ENCODE measurements at places on chromosomes 6 and 20.

- peak; percentile 31 for DNase-seq
Measured at GRCh38 chr6:139595183-139595582, 220.7 kb upstream of the CITED2 start.

GRCh38 chr20:6870559-6870958 lies 103.1 kb downstream of the BMP2 start:
- DNase-seq: no peak

DNA sequence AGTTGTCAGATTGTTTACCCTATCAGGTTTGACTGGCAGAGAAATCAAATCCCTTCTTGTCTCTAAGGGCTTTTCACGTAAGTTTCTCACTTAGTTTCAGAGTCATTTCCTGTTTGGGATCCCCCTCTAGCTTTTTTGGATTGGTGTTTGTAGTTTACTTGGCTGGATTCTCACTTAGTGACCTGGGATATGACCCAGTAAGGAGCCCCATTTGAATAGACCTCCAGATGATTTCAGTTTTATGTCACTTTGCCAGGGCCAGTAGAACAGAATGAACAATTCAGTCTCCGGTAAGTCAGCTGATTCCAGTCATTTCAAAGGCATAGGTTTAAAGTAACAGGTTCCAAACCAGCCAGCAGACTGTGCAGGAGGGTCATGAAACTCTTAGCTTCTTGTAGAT lies 8.2 kb downstream of the FAM135A start:
- DNase-seq: no peak

DNA sequence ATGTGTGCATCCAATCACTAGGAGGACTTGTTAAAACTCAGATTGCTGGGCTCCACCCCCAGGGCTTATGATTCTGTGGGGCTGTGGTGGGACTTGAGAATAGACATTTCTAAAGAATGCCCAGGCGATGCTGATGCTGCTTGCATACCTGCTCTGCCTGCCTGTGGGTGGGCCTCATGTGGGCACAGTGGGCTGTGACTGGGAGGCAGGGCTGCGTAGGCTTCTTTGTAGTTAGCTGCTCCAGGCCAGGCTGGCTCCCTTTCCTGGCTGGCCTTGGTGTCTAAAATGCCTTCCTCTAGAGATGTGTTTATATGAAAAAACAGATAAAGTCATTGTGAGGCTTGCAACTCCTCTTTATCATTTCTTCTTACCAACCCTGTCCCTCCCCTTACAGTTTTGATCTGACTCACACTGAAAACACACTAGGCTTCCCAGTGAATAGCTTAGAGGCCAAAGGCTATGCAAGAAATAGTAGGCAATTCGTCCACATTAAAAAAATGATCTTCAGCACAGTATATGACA lies 495.5 kb upstream of the MAP3K7 start:
- DNase-seq: no peak

- peak; percentile 65 for DNase-seq
Measured at GRCh38 chr6:163554663-163555062, 140.1 kb downstream of the QKI start.

GRCh38 chr6:30683183-30683979 lies 3.1 kb downstream of the PPP1R18 start:
- no peak for DNase-seq

- no peak for DNase-seq
Measured at GRCh38 chr20:58723628-58723984, 31.0 kb downstream of the NPEPL1 start.

- no peak for DNase-seq
Measured at GRCh38 chr6:164227952-164228522, 813.5 kb downstream of the QKI start.

- DNase-seq: no peak
Measured at GRCh38 chr6:71908162-71908765, 21.9 kb downstream of the RIMS1 start.

- DNase-seq: no peak
Measured at GRCh38 chr20:8601542-8601912, 467.4 kb upstream of the PLCB4 start.

DNA sequence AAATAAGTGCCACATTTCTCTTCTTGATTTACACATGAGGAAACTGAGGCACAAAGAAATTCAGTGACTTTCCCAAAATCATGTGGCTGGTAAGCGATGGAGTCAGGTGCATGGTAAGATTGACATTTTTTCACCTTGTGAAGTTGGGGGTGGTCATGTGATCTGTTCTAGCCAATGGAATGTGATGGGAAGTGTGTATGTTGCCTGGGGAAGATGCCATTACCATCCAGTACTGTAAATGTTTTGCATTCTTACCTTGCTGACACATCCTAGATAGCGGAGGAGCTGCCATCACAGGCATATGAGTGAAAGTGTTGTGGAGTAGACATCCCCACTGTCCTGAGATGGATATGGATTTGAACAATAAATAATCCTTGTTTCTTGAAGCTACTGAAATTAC lies 499.6 kb upstream of the SULF2 start:
- DNase-seq: peak; percentile 14

GRCh38 chr6:6469074-6469473 lies 119.4 kb upstream of the LY86 start:
- DNase-seq: peak; percentile 32

DNA sequence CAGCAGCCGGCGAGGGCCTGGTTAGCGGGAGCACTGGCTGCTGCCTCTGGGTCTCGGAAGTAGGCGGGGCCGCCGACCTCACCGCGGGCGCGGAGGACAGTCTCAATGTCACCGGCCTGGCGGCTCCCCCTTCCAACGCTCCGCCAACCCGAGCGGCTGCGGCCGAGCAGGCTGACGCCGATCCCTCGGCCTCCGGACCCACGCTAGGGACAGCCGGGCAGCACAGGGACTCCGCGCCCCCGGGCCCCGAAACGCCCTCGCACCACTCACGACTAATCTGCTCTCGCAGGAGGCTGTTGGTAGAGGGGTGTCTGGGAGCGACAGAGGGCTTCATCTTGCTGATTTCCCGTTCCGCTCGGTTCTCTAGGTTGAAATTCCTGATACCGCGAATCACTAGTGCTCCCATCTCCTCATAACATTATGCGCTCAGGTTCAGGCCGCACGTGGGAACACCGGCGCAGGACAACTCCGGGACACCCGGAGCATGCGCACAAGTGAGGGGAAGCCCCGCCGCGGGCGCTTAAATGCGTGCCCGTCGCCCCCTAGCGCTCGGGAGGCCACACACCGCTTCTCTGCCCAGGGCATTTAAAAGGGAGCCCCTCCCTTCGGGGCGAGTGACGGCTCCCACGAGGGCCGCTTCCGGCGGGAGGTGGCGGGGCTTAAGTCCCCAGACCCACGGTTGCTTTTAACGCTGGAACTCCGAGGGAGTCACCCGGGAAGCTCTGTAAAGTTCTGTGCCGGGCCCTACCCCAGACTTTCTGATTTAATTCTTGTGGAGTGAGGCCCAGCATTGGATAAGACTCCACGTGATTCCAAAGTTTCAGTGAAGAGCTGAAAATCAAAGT lies at the start of gene NDUFAF4:
NDUFAF4 (minus strand) TSS at position 496 of the 845 bp plus-strand sequence; CDS start at position 406, 90 bp downstream.
- DNase-seq: peak; percentile 98

- DNase-seq: no peak
Measured at GRCh38 chr20:62339647-62340062, 27.5 kb downstream of the LAMA5 start.

- no peak for DNase-seq
Measured at GRCh38 chr6:147676495-147677199, 168.2 kb downstream of the SAMD5 start.

DNA sequence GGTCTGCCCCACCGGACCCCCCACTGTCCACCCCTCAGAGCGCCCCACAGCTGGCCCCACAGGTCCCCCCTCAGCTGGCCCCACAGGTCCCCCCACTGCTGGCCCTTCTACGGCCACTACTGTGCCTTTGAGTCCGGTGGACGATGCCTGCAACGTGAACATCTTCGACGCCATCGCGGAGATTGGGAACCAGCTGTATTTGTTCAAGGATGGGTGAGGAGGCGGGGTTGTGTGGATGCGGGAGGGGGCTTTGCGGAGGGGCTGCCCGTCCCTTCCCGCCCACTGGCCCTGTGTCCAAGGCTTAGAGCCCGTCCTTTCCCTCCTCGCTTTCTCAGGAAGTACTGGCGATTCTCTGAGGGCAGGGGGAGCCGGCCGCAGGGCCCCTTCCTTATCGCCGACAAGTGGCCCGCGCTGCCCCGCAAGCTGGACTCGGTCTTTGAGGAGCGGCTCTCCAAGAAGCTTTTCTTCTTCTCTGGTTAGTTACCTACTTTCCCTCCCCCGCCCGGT lies 4.7 kb downstream of the MMP9 start:
- DNase-seq: no peak

- DNase-seq: no peak
Measured at GRCh38 chr6:74161380-74161779, 465.4 kb downstream of the CD109 start.

DNA sequence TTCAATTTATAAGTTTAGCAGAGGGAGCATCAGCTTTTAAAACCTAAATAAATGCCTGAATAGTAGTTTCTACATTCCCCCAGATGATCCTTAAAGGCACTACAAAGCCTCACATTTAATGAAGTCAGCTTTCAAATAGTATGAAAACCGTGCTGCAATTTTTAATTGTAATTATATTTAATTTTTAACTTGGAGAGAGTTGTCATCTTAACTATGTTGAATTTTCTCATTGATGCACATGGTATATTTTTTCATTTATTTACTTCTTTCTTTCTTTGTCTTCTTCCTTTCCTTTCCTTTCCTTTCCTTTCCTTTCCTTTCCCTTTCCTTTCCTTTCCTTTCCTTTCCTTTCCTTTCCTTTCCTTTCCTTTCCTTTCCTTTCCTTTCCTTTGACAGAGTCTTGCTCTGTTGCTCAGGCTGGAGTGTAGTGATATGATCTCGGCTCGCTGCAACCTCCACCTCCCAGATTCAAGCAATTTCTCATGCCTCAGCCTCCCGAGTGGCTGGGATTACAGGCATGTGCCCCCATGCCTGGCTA lies 7.7 kb upstream of the SF3B5 start:
- no peak for DNase-seq

DNA sequence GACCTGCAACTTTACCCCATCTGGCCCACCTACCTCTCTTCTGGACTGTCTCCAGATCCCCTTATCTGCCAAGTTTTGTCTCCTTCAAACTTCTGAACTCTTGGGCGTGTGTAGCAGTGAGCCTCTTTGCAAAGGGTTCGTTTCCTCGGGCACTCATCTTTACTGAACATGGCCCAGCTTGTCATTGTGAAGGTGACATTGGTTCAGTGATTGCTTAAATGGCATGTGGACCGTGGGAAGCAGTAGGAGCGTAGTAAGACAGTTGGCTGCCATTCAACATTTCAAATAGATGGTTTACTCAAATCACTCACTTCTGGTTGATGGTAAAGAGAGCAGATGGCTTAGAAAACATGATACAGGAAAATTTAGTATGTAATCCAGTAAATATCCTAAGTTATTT lies 34.8 kb upstream of the KIF25 start:
- DNase-seq: no peak

DNA sequence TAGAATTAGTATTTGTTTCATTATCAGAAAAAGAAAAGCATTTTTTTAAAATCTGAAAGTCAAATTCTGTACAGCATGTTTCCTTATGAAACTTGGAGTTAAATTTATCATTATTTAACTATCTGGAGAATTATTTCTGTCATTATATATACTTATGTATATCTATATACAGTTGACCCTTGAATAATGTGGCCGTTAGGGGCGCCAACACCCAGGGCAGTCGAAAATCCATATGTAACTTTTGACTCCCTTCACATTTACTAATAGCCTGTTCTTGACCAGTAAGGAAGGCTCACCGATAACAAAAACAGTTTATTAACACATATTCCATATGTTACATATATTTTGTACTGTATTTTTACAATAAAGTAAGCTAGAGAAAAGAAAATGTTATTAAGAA lies 341.2 kb downstream of the ADGRB3 start:
- no peak for DNase-seq

DNA sequence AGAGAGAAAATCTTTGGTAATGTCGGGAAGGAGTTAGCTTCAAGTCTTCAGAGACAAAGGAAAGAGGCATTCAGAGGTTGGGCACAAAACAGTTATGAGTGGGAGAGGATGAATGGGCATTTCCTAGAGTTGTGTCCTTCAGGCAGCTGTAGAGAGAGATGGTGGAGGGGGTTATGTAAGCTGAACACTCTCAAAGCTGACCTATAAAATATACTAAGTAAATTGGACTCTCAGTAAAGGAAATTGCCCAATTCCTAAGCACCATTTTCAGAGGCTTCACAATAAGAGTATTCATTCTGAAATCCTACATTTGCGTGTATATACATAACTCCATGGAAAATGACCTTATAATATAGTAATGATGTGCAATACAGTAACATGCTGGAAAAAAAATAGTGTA lies 161.2 kb downstream of the KCNQ5 start:
- peak; percentile 21 for DNase-seq

GRCh38 chr6:168394606-168395005 lies 46.4 kb upstream of the SMOC2 start:
- no peak for DNase-seq

DNA sequence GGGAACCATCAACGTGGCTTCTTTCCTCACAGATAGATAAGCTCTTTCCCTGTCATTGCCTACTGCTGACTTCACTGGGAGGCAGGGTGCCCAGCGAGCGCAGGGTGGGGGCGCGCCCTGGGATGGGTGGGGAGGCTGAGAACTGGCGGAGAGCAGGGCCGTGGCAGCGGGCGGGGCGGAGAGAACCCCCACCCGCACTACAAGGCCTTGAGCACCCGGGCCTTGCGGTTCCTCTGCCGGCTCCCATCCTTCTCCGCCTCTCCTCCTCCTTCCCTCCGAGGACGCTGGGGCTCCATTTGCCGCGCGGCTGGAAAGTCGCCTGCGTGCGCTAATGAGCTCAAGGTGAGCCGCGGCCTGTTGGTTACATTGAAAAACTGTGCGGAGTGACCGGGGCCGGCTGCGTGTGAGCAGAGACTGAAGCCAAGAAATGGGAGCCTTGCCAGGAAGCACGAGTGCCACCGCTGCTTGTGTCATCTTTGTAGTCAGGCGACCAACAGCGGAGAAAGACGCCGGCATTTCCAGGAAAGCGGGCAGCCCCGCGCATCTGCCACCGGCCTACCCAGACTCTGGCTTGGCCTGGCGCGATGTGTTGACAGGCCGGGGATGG lies 963.5 kb upstream of the SLC35B3 start:
- DNase-seq: no peak

- no peak for DNase-seq
Measured at GRCh38 chr20:46943861-46944591, 49.4 kb downstream of the EYA2 start.

GRCh38 chr20:3804254-3804751 lies 8.2 kb downstream of the CDC25B start:
- DNase-seq: no peak

- DNase-seq: peak; percentile 94
Measured at GRCh38 chr20:53611449-53611894, 17.8 kb upstream of the ZNF217 start.
